ENCODE measurements at places on chromosomes 1 and 21. TPM values are rescaled to one million over a fixed set of nuclear protein-coding genes. Genes with fewer than 3 reads are reported as not detected.

- DNase-seq: no peak
Observed at GRCh38 chr21:23949493-23949892, 1657.8 kb downstream of the MRPL39 start.

DNA sequence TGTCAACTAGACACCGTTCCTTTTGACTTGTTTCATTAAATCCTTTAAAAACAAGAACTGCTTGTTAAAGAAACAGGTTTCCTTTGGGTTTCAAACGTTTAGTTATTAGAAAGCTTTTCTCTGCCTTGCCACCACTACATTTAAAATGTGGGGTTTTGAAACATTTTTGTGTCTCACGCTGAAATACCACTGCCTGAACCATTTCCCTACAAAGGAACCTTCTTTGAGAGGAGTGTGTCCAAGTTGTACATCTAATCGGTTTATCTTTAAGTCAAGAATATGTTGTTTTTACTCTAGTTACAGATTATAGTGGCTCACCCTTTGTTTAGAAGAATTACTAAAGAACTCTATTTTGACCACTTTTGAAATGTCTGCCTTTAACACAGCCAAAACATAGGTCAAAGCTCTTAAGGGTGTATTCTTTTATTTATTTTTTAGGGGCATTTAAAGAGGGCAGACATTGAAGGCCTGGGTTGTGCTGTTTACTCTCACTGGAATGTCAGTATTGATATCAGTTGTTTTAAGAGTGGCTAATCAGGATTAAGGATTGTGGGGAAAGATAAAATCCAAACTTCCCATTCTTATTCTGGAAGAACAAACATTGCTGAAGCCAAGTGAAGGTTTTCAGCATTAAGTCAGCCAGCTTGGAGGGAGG lies 143.4 kb downstream of the GALNT2 start:
- DNase-seq: no peak

DNA sequence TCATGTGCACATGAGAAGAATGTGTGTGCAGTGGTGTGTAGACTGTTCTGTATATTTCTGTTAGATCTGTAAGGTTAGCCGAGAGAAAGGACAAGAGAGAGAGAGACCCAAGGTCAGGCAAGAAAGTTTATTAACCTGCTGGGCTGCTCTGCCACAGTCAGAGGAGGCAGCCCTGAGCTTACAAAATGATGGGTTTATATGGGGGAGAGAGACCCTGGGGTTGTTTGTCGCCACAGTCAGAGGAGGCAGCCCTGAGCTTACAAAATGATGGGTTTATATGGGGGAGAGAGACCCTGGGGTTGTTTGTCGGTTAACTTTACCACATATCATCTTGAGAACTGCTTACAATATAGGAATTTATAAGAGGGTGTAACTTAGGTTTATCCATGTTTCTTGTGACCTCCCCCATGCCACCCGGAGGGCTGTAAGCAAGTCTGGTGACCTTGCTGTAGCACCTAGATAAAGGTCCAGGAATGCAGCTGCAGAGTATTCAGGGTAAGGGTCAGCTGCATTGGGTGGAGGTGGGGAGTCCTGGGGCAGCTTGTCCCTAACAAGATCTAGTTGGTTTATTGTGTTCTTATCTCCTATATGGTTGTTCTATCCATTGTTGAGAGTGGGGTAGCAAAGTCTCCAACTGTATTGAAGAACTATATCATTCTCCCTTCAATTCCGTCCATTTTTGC lies 9.3 kb upstream of the ZBTB40 start:
- DNase-seq: no peak

DNA sequence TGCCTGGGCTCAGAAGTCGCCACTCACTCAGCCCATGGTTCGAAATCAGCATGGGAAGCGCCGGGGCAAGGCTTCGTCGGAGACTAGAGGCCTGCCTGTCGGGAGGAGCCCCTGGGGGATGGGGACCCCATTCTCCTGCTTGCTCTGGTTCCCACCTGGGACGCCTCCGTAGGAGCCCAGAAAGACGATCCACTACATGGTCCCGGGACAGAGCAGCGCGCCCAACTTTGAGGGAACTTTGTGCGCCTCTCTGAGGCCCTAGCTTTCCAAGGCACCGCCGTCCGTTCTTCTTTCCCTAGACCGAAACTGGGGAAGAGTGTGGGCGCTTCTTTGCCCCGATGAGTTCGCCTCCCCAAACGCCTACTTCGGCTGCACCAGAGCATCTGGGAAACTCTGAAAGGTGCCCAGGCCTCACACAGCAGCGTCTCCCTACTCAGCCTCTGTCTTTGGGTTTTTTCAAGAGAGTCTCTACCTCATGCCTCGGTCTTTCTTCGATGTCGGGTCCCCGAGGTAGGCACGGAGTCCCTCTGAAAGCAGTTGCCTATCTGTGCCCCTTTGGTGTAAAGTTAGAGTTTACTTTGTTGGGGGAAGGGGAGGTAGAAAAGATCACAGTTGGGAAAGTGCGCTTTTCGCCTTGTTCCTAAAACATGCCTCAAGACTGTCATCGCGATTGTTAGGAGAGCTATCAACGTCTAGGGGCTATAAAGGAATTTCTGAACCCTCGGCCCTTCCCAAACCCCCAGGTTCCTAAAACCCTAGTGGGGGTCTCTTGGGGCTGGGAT lies 14.0 kb downstream of the NR5A2 start:
- DNase-seq: no peak

The RGL1 gene
- 3.9 TPM for total RNA-seq

The PDC gene
- not detected for total RNA-seq
